ENCODE measurements at places on chromosomes 16 and 17.

- DNase-seq, result no peak
Measured at GRCh38 chr17:33572615-33573014, 279.5 kb upstream of the ASIC2 start.

- DNase-seq, result no peak
Measured at GRCh38 chr17:49439673-49440571, 25.2 kb upstream of the PHB1 start.

- peak; percentile 38 for DNase-seq
Measured at GRCh38 chr16:30184096-30184890, 891 bp downstream of the CORO1A start.

GRCh38 chr16:67087803-67088202, 21.9 kb upstream of the PHAF1 start:
- no peak for DNase-seq

- no peak for DNase-seq
Measured at GRCh38 chr17:31738996-31739699, 119.9 kb downstream of the COPRS start.

GRCh38 chr17:15886804-15887203, 58.1 kb upstream of the ADORA2B start:
- DNase-seq, result no peak

- no peak for DNase-seq
Measured at GRCh38 chr17:55237268-55237667, 27.5 kb upstream of the HLF start.

DNA sequence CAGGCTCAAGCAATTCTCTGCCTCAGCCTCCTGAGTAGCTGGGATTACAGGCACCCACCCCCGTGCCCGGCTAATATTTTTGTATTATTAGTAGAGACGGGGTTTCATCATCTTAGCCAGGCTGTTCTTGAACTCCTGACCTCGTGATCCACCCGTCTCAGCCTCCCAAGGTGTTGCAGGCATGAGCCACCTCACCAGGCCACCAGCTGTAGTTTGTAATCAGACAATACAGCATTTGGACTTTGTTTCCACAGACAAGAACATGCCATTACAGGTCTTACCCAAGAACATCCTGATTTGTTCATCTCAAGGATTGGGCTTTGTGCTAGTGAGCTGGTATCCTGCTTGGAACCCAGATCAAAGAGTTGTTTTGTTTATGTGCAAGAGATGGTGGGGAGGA, 30.1 kb downstream of the C17orf100 start:
- DNase-seq, result no peak

GRCh38 chr16:73396556-73396955, 348.6 kb upstream of the ZFHX3 start:
- DNase-seq, result no peak

DNA sequence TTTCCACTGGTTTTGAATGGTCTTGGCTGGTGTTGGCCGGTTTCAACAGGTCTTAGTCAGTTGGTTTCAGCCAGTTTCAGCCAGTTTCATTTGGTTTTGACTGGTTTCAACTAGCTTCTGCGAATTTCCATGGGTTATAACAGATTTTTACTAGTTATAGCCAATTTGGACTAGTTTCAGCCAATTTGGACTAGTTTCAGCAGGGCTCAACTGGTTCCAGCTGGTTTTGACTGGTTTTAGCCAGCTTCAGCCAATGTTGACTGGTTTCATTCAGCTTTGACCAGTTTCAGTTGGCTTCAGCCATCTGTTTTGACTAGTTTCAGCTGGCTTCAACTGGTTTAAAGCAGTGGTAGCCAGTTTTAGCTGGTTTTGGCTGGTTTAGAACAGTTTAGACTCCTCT, 432.6 kb downstream of the UTP18 start:
- no peak for DNase-seq

DNA sequence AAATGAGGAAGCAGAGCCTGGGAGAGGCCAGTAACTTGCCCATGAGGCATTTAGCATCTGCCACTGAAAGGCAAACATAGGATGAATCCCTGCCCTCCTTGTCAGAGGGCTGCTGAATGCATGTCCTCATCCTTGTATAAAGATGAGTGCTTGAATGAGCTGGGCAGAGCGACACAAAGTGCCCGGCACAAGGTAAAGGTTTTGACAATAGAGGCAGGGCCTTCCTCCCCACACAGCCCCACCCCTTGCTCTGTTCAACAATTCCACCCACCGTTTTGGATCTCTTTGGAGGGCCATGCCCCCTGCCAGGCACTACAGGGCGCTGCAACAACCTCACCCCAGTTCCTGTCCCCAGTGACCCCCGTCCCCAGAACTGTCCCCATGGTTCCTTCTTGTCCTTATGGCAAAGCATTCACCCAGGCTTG, 1.4 kb upstream of the KRT19 start:
- DNase-seq, result no peak

- DNase-seq, result no peak
Measured at GRCh38 chr17:7916385-7916682, 245 bp upstream of the RNF227 start.

GRCh38 chr17:80904036-80904753, 87.4 kb upstream of the CHMP6 start:
- DNase-seq, result no peak

GRCh38 chr16:82137822-82138167, 32.2 kb downstream of the MPHOSPH6 start:
- no peak for DNase-seq

- peak; percentile 74 for DNase-seq
Measured at GRCh38 chr17:56977673-56978395, at the start of gene SCPEP1. SCPEP1 (plus strand) TSS chr17:56978131; CDS start chr17:56978160, 29 bp downstream.

- DNase-seq, result peak; percentile 95
Measured at GRCh38 chr17:8383143-8383822, at the start of gene RPL26. RPL26 (minus strand) TSS chr17:8383193; CDS start chr17:8382310, 883 bp downstream.

DNA sequence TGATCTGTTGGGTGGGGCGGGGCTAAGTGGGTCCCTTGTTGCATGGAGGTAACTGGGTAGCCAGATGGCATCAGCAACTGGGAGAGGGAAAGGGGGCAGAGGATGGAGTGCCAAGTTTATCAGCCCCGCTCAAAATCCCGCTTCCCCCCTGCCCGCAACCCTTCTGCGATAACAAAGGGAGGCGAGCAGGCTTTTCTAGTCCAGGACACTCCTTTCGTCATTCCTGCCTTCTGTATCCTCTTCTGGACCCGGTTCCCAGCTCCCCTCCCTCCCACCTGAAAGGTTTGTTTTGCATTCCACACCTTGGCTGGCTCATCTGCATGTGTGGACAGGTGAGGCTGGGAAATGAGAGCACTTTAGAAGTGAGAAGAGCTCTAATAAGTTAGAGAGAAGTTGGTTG, 53.3 kb downstream of the HLF start:
- no peak for DNase-seq

GRCh38 chr17:15516150-15516549, 47.1 kb downstream of the TVP23C start:
- DNase-seq, result no peak

DNA sequence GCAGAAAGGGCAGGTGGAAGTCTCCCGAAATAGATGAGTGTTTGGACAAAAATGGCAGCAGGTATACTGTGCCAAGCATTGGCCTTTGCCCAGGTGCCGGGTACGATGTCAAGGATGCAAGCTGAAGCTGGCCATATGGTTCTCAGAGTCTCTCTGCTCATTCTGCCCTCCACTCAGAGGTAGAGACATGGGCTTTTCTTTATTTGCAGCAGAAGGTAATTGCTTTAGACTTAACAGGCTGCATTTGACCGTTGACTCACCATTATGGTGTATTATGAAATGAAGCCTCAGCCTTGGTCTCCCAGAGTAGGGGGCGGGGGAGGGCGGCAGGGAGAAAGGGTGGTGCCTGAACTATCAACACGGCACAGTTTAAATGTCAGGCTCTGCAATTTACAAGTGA, 969.1 kb upstream of the EEF2KMT start:
- no peak for DNase-seq

- DNase-seq, result no peak
Measured at GRCh38 chr17:38358586-38359513, 7.2 kb downstream of the SOCS7 start.

- DNase-seq, result peak; percentile 39
Measured at GRCh38 chr17:61635913-61636432, 45.0 kb upstream of the NACA2 start.
